GDM1 (cell line): ENCODE measurements at places on chromosomes 5 and 9.

- no peak for DNase-seq
Observed at GRCh38 chr9:136671254-136671614, 8.5 kb downstream of the EGFL7 start.

DNA sequence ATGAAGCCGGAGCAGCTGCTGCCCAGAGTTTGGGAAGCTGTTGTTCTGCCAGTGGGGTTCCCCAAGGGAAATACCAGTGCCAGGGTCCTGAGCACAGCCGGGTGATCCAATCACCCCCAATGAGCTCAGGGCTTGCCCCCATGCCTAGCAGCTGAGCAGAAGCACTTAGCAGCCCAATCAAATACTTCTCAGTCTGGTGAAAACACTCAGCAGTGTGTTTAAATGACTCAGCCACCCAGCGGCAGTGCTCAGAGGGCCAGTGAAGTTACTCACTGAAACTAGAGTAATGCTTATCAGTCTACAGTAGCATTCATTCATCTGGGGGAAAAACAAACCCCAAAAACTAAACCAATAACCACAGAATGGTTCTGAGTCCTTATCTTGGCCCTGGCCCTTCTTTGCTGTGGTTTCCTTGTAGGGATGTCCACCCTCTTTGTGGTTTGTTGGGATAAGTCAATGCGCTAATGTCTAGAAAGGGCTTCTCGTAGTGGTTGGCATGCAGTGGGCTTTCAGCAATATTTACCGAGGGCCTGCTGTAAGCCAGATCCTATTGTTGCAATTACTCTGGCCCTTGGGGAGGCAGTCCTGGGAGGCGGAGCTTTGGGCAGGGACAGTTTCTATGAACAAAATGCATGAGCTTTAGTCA, 43.1 kb downstream of the LHX2 start:
- DNase-seq: peak; percentile 31

DNA sequence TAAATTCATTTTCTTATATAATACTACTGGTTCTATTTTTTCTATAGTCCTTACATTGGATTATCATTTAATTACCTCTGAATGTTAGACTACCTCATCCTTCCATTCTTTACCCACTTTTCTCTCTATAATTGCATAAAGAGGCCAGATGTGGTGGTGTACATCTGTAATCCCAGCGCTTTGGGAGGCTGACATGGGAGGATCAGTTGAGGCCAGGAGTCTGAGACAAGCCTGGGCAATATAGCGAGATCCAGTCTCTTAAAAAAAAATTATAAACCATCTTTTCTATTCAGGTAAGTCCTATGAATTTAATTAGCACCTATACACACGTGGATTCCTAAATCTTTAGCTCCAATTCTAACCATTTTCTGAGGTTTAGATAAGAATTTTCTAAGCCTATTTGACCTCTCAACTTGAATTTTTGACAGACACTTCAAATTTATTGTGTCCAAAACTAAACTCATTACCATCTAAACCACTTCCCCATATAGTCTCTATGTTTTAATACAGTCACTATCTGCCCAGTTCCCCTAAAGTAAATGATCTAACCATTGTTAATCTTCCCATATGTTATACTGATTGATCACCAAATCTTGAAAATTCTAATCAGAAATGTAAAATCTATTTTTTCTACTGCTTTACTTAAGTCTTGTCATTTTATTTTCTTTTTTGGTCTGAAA, 33.0 kb upstream of the CHD1 start:
- no peak for DNase-seq

- no peak for DNase-seq
Observed at GRCh38 chr9:21965401-21965951, 28.7 kb downstream of the CDKN2A start.

- DNase-seq: no peak
Observed at GRCh38 chr9:77021291-77021894, 1.9 kb downstream of the FOXB2 start.

DNA sequence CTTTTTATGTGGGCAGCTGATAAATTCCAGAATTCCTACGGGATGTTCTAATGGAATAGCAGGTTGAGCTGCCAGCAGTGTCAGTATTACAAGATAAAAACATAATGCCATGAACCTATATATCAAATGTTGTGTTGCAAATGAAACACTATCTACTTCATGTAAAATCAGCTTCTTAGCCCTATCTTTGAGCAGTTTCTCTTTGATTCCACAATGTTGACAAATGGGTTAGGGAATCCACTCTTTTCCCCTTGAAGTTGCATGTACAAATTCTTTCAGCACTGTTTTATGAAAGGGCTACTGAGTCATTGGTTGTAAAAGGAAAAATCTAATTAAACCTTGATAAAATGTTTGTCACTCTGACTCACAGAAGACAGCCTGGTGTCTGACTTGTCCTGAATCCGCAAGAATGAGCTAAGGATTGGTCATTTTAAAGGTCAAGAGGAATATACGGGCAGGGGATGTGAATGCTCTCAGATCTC, 950.6 kb upstream of the NUDT12 start:
- no peak for DNase-seq

DNA sequence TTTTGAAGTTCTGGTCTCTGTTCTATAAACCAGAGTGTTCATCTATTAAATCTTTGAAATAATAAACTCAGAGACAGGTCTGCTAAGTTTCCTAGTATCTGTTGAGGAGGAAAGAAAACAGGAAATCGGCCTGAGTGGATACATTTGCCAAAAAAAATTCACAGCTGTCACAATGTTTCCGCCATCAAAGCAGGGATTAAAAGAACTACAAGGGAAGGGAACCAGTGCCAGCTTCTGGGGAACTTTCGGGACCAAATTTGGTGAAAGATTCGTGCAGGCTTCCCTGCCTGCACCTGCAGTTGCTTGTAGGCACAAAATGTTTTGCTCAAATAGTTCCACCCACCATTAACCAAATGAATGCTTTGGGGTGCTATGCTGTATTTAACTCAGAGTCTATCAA, 267.5 kb downstream of the MSX2 start:
- DNase-seq: no peak

GRCh38 chr5:76082772-76083554, at the start of gene SV2C:
SV2C (plus strand) TSS chr5:76083383; CDS start chr5:76131751, 48,368 bp downstream.
- DNase-seq: no peak

DNA sequence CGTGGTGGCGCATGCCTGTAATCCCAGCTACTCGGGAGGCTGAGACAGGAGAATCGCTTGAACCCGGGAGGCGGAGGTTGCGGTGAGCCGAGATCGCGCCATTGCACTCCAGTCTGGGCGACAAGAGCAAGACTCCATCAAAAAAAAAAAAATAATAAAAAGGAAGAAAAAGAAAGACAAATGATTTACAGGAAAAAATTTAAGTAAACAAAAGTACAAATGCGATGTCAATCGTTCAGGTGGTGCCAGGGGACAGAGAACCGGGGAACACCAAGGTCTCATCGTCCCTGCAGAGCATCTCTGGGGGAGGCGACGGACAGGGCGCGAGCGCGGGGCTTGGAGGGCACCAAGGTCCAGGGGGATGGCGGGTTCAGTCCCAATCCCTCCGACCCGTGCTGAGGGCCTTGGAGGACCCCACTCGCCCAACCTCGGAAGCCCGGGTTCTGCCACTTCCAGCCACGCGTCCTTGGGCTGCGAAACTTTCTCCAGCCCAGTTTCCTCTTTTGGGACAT, 607 bp upstream of the HNRNPAB start:
- DNase-seq: no peak

DNA sequence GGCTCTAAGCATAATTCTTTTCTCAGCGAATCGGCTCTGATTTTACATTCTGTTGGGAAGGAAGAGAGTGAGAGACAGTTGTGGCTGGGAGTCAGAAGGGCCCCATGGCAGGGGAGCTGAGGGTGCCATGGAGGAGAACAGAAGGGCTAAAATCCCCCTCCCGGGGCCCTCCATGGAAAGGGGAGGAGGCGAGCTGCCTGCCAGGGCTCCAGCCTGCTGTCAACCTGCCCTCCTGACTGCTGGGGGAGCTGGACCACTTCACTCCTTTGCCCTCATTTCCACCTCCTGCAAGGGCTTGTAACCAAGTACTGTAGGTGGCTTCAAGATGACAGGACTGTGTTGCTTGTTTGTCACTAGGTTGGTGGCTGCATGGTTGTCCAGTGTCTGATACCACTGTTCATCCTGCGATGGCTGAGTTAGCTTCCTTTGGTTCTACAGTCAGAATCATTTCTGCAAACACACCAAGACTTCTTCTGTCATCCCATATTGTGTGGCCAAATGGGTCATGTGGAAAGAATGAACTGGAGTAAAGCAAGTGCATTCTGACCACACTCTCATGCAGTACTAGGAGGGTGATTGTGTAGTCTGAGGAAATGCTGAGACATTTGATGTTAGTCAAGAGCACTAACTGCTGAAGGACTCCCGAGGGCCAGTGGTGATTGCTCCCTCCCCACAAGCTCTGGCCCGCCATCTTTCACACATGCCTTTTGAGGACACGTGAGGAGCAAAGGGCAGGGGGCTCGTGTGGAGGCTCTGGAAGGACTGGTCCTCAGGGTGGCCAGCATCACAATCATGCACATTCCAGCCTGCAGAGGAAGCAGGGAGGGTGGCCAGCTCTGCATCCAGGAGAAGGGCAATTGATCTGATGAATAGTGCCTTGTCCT, 307.2 kb downstream of the GADD45G start:
- no peak for DNase-seq

DNA sequence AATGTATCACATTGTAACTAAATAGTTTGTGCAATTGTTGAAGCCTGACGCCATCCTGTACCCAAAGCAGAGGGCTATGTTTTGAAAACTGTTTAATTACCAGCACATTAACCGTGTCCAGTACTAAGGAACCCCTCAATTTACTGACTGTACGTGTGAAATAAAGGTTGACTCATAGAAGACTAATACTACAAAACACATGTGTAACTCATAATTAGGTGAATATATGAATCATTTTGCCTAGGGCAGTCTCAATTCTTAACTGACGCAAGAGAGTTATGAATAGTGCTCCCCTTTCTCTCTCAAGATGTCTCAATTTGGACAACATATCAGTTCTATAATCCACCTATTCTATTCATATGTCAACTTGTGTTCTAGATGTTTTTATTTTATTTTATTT, 558.4 kb downstream of the PRDM9 start:
- no peak for DNase-seq

DNA sequence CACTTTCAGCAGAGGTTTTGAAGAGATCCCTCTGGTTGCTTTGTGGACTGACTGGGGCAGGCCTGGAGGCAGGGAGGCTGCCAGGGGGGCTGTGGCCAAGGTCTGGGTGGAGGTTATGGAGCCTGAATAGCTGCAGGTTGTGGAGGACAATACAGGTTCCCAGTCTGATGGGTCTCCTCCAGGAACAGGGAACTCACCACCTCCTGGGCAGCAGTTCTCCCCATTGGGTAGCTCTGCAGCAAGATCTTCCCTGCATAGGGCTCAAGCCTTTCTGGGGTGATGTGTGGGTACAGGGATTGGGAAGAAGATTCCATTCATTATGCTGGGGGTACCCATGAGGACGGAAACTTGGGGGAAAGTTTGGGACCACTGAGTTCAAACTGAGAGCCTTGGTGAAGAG, 6.8 kb downstream of the AQP3 start:
- no peak for DNase-seq

- no peak for DNase-seq
Observed at GRCh38 chr9:134597041-134597913, 44.3 kb upstream of the COL5A1 start.

DNA sequence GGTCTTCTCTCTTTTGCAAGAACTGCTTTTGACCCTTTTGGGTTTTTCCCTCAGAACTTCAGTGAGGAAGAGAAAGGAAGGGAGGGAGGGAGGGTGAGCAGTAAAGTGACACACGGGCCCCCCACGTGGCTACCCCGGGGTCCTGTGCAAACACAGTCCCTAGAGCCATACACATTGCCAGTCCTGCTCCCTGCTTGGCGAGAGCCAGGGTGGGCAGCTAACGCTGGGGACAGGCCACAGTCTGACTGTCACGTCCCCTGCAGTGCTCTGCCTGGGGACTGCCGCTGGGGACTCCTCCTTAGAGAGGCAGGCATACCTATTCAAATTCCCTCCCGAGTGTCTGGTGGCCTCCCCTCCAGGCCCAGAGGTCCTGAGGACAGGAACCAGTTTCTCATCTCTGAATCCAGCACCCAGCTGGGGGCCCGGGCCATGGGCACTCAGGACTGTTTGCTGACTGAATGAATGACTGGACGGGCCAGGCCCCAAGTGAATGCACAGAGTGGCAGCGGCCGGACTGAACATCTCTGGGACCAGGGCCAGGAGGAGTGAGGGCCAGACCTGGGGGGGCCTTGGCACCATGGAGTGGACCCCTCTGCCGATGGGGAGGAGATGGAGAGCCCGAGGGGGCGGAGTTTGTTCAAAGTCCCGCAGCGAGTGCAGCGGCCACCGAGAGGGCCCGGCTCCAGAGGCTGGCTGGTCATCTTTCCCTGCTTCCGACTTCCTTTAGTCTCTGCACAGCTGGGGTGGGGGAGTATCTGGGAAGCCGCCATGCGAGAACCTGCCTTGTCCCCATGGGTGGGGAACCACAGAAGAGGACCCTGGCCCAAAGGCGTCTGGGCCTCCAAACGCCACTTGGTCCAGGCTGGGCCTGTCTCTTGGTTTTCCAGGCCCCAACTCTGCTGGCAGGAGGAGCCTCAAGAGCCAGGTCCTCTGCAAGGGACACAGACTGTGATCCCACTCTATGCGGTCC, 5.8 kb downstream of the CCDC187 start:
- DNase-seq: no peak

DNA sequence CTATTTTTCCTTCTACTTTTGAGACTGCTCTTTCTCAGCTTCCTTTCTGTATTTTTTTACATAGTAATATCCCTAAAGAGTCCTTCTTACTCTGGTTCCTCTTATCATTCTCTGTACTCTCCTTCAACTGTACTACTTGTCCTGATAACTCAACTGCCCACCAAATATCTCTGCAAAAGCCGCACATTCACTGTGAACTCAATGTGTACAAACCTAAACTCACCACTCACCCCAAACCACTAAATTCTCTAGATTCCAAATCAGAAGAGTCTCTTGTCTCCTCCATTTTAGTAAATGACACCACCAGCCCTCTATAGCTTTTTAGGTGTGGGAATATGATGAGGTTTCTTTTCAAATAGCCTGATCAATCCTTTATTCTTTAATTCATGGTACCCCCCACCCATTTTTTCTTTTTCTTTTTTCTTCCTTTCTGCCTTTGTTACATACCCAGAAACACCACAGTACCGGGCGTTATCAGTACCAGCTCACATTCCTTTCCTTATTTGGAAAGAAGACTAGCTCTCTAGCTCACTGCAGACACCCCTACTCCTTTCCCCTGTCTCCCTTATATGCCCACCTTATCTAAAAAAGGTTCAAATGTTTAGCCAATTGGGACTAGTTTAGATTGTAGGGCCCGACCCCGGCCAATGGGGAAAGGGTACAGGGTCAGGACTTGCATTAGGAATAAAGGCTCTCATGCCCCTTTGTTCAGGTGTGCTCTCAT, 63.1 kb upstream of the RANBP6 start:
- DNase-seq: no peak

- no peak for DNase-seq
Observed at GRCh38 chr5:54944364-54944763, 41.0 kb downstream of the ESM1 start.

GRCh38 chr9:136151214-136151804, 32.6 kb upstream of the TMEM250 start:
- no peak for DNase-seq

GRCh38 chr5:86565197-86565789, 52.4 kb upstream of the COX7C start:
- DNase-seq: no peak
